ENCODE measurements at places on chromosomes 11 and 22.

- DNase-seq, result no peak
Observed at GRCh38 chr11:124656774-124657630, 16.5 kb downstream of the SIAE start.

DNA sequence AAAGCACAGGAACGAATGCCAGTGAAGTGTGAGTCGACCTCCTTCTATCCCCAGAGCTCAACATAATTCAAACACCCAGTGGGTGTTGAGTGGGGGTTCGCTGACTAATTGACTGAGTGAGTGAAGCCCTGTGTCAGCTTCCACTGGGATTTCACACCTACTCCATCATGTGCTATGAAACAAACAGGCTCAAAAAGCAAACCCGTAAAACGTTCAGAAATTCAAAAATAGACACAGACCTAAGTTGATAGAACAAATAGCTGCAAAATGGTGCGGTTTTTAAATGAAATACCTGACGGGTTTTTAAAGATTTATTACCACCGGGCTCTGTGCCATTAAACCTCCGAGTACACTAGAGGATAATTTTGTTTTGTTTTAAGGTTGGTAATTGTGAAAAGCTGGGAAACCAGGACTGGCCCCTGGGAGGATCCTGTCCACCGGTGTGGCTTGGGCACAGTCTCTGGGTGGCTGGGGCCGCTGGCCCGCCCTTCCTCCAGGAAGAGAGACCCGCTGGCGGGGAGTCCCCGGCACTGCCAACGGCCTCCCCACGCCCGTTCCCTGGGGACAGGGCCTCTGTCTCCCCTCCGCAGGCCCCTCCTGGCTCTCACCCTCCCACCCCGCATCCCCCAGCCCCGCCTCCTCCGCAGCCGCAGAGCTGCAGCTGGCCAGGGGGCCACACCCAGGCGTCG is 13.6 kb downstream of the KCNJ5 start:
- DNase-seq, result no peak

DNA sequence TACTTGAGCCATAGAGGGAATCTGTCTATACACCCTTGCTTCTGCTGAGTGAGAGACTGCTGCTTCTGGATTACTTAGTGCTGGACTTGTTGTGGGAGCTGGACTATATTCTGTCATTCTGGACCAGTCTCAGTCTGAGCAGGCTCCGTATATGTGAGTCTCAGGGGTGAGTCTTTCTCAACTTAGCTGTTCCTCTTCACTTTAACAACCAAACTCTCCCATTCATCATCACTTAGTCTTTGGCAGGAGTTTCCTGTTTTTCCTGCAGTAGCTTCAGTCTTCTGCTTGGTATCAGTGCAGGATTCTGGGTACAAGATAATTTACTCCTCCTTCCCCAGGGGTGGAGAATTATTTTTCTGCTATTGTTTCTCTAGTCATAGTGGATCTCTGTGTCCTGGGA is 779.5 kb downstream of the METTL15 start:
- DNase-seq, result no peak

- DNase-seq, result no peak
Observed at GRCh38 chr11:57638005-57638781, 11.5 kb downstream of the YPEL4 start.

DNA sequence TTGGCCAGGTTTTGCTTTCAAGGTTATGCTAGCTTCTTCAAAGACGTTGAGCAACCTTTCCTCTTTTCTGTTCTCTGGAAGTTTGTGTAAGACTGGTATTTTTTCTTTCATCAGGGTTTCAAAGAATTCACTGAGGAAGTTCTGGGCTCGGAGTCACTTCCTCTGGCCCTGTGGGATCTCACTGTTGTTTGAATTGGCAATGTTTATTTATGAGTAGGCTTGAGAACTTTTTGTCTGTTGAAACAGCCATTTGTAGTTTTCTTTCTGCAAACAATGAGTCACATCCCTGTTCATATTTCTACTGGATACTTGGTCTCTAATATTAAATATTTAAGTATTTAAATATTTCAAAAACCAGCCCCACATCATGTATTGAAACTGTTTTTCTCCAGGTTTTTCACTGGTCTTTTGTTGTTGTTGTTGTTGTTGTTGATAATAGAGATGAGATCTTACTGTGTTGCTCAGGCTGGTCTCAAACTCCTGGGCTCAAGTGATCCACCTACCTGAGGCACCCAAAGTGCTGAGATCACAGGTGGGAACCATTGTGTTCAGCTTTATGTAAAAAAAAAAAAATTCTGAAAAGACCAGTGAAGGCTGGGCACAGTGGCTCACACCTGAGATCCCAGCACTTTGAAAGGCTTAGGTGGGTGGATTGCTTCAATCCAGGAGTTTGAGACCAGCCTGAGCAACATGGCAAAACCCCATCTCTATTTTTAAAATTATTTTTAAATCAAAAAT is 26.9 kb downstream of the SUSD2 start:
- no peak for DNase-seq

GRCh38 chr11:76284161-76284560 is 77.9 kb upstream of the WNT11 start:
- DNase-seq, result no peak

- DNase-seq, result no peak
Observed at GRCh38 chr11:47021527-47021818, 84.9 kb downstream of the CSTPP1 start.

DNA sequence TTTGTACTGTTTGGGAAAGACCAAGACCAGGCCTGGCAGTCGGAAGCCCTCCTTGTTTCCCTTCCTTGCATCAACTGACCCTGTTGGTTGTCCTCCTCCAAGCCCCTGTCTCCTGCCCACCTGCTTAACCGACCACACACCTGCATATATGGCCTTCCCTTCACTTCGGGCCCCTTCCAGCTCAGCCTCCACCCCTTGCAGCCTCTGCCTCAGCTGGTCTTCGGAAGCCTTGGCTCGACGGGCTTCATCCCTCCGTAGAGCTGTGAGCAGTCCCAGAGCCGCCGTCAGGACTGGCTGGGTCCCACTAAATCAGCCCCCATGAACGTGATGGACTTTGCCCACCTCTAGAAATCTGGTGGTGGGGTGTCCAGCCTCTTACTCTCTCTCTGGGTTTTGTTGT is 8.4 kb downstream of the NHERF4 start:
- no peak for DNase-seq

DNA sequence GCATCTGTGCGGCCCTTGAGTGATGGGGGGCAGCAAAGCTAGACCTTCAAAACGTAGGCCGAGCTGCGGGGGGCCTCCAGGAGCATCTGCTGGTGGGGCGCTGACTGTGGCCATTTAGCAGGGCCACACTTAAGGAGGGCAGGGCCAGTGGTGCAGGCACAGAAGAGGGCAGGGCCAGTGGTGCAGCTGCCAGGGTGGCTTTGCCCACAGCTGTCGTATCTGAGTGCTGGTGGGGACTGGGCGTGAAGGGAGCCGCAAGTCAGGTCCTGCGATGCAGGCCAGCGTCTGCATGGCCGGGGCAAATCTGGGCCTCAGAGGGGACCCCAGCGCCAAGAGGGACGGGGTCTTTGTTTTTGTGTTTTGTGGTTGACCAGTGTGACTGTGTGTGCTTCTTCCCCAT is 27.7 kb downstream of the RNH1 start:
- no peak for DNase-seq

DNA sequence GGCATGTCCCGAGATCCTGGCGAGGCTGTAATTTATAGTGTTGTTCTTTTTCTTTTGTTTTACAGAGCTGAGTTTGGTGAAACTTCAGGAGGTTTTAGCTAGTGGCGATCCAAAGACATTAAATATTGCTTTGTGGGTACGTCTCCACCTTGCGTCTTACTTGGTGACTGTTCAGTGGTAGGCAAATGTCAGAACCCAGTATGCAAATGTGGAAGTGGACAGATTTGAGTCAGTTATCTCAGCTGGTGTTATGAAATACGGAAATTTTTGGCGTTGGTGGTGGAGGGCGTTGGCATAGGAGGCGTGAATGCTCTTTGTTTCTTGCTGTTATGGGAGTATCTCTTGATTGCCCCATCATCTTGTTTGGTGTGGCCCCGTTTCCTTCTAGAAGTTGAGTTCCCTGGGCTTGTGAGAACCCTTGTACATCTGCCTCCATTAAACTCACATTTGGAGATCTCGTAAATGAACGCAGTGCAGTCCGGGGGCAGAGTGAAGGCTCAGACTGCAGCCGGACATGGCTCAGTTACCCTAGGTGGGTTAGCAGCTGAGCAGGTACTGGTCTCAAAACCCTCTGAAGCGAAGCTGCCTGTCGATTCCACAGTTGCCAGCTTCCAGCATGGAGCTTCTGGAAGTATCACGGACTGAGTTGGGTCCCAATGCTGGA is 39.9 kb downstream of the PTPRJ start:
- no peak for DNase-seq

- DNase-seq, result no peak
Observed at GRCh38 chr22:48423481-48423911, 1404.2 kb downstream of the BRD1 start.

- no peak for DNase-seq
Observed at GRCh38 chr11:117092951-117093590, 5.2 kb downstream of the SIK3 start.
